ENCODE measurements at places on chromosomes 11 and 22. TPM values are rescaled to one million over a fixed set of nuclear protein-coding genes. Genes with fewer than 3 reads are reported as not detected.

The ABCG4 gene
- total RNA-seq, result 0.14 TPM

The TRPC6 gene
- 0.09 TPM for total RNA-seq

The ACR gene
- total RNA-seq, result not detected

The RAB30 gene
- total RNA-seq, result 23.8 TPM

The FGF19 gene
- total RNA-seq, result not detected

The NELL1 gene
- total RNA-seq, result not detected

The PTH gene
- not detected for total RNA-seq

The INPPL1 gene
- total RNA-seq, result 72.4 TPM

The SLC22A8 gene
- not detected for total RNA-seq

The IFITM10 gene
- 0.28 TPM for total RNA-seq

Measured in smooth muscle cell of bladder (primary cell).